SJSA1 (cell line): ENCODE measurements at places on chromosomes 2 and 18.

GRCh38 chr2:54457323-54458023 is 1.3 kb downstream of the SPTBN1 start:
- peak; percentile 58 for DNase-seq

DNA sequence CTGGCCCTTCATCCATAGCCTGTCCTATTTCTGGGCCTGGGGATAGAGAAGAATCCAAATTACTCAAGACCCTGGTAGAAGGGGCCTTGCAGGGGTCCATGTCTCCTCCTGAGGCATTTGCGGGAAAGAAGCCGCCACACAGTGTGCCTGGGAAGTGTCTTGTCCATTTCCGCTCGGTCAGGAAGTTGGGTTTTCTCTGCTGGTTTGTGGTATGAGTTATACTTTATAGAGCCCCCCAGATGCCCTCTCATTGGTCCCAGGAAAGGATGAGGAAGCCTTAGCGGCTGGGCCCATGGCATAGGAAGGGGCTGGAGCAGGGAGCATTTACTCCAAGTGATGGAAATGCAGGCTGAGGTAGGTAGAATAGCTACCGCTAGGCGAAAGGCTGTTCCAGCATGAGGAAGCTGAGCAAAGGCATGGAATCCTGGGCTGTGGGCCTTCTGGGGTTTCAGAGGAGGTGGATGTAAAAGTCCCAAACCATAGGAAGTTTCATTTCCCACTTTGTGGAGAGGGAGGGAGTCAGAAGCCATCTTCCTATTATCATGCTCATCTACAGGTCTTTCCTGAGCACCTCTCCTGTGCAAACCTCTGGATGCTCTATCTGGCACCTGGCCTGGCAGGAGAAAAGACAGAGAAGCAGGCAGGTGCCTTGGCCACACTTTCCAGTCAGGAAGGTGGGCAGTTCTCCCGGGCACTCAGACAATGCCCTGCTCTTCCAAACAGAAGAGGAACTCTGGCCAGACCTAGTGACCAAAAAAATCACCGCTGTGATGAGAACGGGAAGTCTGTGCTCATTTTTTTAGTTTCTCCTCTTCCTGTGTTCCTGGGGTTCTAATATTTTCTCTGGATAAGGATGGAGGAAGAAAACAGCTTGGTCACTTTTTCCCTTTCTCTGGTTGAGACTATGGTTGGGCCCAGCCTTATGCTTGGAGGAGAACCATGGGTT is 2.6 kb upstream of the CD207 start:
- no peak for DNase-seq

GRCh38 chr2:197304556-197305011 is 6.0 kb downstream of the ANKRD44 start:
- DNase-seq = no peak

DNA sequence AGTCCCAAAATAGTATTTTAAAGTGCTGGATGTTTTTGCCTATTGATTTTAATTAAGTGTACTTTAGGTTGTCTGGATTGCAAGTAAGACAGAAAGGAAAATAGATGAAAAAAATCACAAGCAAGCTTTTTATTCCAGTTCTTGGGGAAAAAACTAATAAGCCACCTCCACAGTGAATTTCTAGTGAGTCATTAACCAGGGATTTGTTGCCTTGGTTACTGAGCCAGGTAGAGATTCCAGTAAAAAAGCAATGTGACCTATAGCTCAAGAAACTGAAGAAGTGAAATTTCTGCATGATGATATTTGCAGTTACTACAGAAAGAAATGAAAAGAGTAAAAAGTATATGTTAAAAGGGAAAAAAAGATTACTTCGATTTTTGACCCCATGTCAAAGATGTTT is 160.6 kb downstream of the METTL4 start:
- DNase-seq = no peak

DNA sequence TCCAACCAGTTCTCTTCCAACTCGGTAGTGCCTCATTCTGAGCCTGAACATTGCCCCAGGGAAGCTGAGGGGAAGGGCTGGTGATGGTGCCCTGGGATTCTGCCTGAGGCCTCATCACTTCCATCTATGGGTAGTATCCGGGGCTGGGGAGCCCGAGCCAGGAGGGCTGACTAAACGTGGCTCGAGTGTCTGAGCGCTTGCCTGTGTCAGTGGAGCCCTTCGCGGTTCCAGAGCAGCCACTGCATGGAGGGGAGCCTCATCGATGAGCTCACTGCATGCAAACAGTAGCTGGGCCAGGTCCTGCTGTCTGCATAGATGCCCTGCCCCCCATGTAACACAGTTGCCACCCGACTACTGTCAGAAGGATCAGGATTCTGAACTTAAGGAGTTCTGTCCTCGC is 129.3 kb downstream of the GLI2 start:
- peak; percentile 62 for DNase-seq
